ENCODE measurements at places on chromosomes 1 and 21. TPM values are rescaled to one million over a fixed set of nuclear protein-coding genes. Genes with fewer than 3 reads are reported as not detected.

The ICOSLG gene
- total RNA-seq: 5.9 TPM

DNA sequence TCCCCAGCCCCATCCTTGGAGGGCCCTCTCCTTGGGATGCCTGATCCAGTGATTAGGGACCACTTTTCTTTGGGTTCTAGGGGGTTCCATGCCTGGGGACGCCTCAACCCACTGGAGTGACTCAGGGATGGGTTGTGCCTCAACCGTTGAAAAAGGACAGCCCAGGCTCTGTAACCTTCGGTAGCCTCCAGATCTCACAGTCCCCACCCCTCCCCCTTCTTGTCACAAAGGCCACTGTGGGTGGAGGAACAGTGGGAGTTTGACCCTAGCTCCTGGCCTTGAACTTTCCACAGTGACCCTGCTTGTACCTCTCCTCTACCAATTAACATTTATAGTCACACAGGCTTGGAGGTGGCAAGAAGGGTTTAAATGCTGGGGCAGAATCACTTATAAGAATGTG, 2.6 kb upstream of the RORC start:
- no peaks in the 10 kb centered on the region for H3K27me3 ChIP-seq
- H3K4me1 ChIP-seq: peaks cover 66% of the 10 kb centered on the region
- H3K4me3 ChIP-seq: no peak overlapping the region
- H3K27ac ChIP-seq: no peak overlapping the region

DNA sequence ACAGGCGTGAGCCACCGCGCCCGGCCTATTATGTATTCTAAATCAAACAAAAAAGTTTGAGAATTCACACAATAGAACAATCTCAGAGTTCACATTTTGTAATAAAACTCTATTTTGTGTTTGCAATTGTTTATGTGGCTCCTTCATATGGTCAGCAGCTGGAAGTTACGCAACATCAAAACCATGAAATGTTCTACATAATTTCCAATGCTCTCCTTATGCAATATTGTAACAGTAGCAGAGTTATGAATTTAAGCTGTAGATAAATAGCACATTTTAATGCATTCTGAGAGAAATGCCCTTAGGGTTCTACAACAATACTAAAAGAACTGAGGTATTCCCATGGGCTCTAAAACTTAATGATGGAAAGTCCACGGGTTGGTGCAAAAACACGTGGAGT, 62.3 kb upstream of the COL11A1 start:
- H3K27me3 ChIP-seq: no peaks in the 10 kb centered on the region
- no peaks in the 10 kb centered on the region for H3K4me1 ChIP-seq
- no peaks in the 10 kb centered on the region for H3K36me3 ChIP-seq
- DNase-seq: no peak
- no peak overlapping the region for H3K4me3 ChIP-seq
- no peak overlapping the region for H3K27ac ChIP-seq

The GPR52 gene
- 0.58 TPM for total RNA-seq

- DNase-seq: no peak
- H3K27me3 ChIP-seq: no peaks in the 10 kb centered on the region
- H3K4me3 ChIP-seq: peak overlapping the region; percentile 94
- peaks cover 4% of the 10 kb centered on the region for H3K36me3 ChIP-seq
Measured at GRCh38 chr1:27773826-27774445, 917 bp downstream of the STX12 start.

DNA sequence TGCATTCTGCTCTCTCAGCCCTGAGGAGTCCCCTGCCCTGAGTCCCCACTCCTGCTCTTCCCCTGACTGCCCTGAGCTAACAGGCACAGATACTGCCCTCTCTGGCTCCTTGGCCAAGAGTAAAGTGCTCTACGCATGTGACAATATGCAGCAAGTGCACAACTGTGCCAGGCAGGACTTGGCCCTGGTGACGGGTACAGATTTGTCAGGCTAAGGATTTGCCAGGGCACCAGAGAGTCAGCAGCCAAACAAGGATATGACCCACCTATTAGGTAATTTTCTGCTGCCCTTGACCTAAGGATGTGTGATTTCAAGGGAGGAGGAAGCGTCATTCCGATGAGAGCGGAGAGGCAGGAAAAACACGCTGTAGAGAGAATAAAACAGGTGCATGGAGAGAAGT, 339.0 kb downstream of the PTPRU start:
- no peak for DNase-seq
- no peaks in the 10 kb centered on the region for H3K4me1 ChIP-seq
- H3K27me3 ChIP-seq: no peaks in the 10 kb centered on the region
- no peaks in the 10 kb centered on the region for H3K36me3 ChIP-seq
- no peak overlapping the region for H3K27ac ChIP-seq

DNA sequence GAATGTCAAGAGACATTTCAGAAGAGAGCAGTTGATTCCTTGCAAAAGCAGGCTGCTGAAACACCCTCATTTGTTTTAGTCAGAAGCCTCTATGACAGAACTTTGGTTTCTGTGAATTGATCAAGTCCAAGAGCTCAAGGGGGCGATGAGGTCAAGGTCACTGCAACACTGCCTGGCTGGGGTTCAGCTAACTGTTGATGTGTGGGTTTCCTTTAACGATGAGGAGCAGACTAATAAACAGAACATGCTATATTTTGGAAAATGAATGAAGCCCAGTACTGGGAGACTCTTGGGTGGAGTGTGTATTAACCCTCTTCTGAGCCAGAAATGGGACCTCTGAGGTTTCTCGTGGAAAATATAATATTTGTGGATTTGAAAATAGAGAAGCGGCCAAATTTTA, 109.3 kb downstream of the ZC3H11B start:
- no peak overlapping the region for H3K27ac ChIP-seq
- no peak overlapping the region for H3K4me3 ChIP-seq
- H3K4me1 ChIP-seq: no peaks in the 10 kb centered on the region
- no peak for DNase-seq
- H3K36me3 ChIP-seq: no peaks in the 10 kb centered on the region
- H3K27me3 ChIP-seq: no peaks in the 10 kb centered on the region
